CD4-positive, alpha-beta T cell treated with Interleukin-4 for 4 hours (primary cell): ENCODE measurements at places on chromosomes 4 and X.

DNA sequence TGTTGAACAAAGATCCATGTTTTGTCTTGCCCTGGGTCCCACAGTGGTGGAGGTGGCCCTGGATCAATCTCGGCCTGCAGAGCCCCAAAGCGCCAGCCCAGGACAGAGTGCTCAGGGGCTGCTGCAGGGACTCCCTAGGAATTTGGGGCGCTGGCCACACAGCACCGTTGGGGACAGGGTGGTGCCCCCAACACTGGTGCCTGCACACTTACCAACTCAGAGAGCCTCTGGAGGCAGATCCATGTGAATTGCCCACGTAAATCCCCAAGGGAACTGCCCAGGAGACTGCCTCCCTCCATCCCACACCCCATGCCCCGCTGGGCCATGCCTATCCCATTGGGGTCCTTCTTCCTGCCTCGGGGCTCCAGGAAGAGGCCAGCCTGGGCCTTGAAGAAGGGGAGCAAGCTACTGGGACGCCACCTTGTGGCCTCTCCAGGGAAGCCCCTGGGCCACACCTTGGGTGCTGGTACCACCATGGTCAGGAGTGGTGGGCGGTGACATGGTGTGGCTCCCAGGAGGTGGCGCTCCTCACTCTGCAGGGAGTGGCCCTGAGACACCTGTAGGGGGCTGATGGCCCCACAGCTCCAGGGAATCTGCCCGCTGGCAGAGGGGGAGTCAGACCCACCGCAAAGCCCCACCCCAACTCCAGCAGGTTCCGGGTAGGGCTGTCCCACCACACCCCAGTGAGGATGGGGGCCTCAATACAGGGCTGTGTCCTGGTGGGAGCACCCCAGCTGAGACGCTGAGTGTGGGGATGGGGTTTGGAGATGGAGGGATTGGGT, 22.8 kb downstream of the CFAP99 start:
- peak; percentile 65 for DNase-seq

DNA sequence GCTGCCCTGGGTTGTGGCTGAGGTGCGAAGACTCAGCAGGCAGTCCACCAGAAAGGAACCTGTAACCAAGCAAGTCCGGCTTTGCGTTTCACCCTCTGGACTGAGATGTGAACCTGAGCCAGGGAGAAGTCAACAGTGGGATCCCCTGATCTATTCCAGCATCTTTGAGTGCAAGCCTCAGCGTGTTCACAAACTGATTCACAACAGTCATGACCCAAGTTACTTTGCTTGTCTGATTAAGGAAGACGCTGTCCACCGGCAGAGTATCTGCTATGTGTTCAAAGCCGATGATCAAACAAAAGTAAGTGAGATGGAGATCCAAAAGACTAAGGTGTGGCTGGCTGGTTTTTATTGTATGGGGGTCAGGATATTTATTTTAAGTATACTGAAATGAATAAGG, 11.3 kb downstream of the TBC1D1 start:
- no peak for DNase-seq

GRCh38 chrX:87518504-87518903, 902 bp downstream of the KLHL4 start:
- no peak for DNase-seq

DNA sequence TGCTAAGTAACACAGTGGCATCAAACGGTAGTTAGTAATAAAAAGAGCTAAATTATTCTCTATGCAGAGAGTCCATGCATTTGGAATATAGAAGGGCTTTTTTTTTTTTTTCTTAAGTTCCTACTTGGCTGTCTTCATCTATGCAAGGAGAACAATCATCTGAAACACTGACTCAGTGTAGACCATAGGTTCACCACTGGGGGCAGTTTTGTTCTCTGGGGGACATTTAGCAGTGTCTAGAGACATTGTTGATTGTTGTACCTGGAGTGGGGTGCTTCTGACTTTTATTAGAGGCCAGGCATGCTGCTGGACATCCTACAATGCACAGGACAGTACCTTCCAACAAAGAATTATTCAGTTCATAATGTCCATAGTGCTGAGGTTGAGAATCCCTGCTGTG, 41.2 kb downstream of the TMA16 start:
- DNase-seq: no peak

GRCh38 chrX:93422693-93423092, 250.7 kb downstream of the NAP1L3 start:
- DNase-seq: no peak

DNA sequence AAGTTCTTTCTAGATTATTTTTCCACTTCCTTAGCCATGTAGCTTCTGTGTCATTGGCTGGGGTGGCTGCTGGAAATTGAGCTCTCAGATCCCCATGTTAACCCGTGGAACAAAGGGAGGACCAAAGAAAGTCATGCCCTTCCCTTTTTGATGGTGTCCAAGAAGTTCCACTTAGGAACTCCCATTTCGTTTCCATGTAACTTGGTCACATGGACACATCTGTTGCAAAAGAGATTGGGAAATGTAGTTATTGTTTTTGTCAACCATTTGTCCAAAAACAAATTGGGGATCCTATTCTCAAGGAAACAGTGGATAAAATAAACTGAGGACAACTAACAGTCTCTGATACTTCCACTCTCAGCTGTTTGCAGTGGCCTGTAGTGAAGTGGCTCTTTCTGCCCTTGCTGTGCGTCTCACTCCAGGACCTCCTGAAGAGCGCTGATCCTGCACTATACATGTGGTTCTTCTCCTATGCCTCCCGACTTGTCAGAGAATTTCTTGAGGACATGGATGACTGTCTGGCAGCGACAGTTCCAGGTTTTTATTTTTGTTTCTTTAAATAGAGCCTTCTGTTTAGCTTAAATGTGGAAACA, 125.3 kb upstream of the LNX1 start:
- no peak for DNase-seq

DNA sequence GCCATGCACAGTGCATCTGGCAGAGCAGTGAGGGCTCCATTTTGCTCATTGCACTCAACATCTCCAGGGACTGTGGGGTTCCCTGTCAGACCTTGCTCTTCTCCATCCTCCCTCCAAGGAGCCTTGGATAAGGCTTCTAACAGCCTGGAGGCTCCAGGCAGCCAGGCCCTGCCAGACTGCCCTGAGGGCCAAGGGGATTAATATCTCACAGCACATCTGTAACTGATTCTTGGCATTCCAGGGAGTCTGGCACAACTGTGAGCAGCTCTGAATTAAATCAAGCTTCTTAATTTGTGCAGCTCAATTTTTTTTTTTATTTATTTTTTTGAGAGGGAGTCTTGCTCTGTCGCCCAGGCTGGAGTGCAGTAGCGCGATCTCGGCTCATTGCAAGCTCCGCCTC, 224.5 kb upstream of the PGRMC2 start:
- no peak for DNase-seq

GRCh38 chr4:55634417-55635128, 1.5 kb downstream of the NMU start:
- DNase-seq: no peak
